T-helper 2 cell treated with Interferon-gamma antibody and Interleukin-4, amounts not matched to agents 5 μg/mL and 100 μg/mL, for 36 hours (primary cell): ENCODE measurements at places on chromosomes 3 and 15.

DNA sequence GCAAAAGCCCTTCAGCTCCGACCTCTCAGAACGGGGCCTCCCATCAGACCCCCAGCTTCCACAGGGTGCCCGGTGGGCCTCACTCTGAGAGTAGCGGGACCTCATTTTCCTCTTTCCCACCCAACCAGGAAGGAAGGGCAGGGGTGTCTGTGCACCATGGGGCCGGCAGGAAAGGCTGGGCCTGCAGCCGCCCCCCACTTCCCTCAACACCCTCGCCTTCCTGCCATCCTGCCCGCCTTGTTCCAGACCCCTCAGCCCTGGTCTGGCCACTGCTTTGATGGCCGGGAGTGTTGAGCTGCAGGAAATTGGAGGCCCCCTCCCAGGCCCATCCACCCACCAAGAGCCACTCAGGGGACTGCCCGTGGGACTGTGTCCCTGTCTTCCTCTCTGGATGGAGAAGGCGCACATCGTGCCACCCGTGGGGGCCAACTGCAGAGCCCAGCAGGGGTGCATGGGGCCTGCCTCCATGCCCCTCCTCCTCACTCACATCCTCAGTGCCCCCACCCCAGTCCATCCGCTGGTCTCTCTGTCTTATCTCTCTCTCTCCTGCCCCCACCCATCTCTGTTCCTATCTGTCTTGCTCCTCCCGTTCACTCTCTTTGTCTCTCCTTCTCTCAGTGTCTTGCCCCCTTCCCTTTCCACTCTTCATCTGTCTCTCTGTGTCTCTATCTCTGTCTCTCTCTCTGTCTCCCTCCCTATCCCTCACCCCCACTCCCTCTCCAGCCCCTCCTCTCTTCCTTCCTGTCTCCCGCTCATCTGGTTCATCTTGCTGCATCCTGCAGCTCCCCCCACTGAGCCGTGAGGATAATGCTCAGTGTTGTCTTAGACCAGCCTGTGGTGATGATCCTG is 1.8 kb upstream of the PLXND1 start:
- DNase-seq = no peak

- DNase-seq = no peak
Observed at GRCh38 chr3:23508464-23508863, 297.3 kb upstream of the UBE2E1 start.

DNA sequence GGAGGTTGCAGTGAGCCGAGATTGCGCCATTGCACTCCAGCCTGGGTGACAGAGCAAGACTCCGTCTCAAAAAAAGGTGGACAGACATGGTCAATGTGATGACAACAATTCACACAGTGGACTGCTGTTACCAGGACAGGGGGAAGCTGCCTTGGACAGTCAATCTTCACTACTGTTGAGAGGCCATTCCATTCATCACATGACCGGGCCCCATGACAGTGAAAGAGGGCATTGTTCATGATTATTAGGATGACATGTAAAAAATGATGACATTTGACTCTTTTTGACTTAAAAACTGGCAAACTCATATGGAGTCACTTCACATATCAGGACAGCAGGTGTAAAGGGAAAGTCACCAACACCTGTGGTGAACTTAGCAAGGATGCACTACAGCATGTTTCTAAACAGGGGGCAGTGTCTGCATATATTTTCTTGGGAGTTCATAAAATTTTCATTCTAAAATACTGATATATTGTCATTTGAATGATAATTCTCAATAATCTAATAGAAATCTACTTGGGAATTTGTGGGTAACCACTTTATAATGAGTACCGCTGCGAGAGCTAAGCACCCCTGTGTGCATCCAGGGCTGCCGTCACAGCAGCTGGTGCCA is 34.2 kb upstream of the LDHAL6B start:
- no peak for DNase-seq

GRCh38 chr3:29451920-29452319 is 171.0 kb downstream of the RBMS3 start:
- DNase-seq = no peak

DNA sequence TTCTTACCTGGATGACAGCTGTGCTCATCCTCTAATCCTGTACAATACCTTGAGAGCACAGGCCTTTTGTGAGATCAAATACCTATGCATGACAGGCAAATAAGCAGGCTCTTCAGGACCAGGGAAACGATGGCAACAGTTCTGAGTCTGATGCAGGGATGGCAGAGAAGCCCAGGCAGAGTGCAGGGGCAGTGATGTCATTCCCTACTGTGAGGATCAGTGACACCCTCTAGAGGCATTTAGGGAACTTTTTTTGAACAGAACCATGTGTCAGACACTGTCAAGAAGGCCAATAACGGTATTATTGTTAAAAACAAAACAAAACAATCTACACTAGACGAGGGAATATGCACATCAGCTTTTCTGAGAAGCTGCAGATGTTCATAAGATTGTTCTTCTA is 314.8 kb upstream of the CTDSPL start:
- DNase-seq = no peak

DNA sequence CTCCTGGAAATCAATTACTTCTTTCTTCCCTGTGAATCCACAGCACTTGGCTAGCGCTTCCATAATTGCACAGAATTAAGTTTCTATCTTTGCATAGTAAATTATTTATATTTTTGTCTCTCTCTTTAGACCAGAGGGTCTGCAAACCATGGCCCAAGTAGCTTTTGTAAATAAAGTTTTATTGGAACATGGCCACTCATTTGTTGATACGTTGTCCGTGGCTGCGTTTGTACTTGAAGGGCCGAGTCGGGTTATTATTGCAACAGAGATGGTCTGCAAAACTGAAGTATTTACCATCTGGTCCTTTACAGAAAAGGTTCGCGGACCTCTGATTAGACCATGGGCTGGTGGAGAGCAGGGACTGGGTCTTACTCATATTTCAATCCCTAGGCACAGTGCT is 102.5 kb downstream of the RPLP1 start:
- DNase-seq = no peak

DNA sequence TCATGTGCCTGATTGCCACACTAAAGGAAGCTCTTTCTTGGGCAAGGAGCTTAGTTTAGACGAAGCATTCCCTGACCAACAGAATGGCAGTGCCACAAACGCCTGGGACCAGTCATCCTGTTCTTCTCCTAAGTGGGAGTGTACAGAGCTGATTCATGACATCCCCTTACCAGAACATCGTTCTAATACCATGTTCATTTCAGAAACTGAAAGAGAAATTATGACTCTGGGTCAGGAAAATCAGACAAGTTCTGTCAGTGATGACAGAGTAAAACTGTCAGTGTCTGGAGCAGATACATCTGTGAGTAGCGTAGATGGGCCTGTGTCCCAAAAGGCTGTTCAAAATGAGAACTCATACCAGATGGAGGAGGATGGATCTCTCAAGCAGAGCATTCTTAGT is 18.4 kb downstream of the SENP5 start:
- peak; percentile 10 for DNase-seq

DNA sequence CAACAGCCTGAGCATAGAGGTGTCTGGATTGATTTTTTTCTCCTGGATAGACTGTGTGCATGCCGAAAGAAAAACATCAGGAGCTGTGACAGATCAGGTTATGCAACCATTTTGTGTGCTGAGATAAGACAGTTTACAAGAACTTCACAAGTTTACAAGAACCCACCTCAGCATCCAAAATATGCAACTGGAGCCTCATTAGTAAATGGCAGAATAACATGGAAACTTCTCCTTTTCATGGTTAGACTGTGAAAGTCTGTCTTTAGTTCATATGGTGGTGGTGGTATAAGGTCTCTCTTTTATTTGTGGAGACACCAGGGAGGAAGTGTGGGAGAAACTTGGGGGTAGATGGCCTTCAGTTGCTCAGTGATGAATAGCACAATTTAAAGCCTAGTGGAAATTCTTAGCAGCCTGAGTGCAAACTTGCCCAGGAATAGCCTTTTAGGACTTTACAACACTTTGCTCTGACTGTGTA is 3.7 kb upstream of the ZNF609 start:
- no peak for DNase-seq

DNA sequence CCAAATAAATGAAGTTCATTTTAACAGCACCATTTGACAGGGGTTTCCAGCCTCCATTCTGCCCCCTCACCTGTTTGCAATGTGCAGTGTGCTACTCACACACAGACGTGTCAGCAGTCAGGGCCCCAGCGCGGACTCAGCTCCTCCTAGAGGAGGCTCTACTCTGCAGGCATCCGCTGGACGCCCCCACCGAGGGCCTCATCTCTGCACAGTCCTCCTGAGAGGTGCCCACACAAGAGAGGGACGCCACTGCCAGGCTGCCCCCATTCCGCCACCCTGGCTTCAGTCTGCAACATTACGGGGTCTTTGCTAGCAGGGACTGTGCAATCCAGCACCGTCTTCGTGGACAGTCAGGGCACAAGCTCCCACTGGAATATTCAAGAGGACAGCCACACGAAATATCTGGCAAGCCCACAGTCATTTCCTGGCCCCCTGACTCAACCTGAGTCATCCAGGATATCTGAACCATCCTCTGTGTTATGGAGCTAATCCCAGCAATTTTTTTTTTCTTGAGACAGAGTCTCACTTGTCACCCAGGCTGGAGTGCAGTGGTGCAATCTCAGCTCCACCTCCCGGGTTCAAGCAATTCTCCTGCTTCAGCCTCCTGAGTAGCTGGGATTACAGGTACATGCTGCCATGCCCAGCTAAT is 255.0 kb downstream of the OCA2 start:
- no peak for DNase-seq

GRCh38 chr15:38682861-38683260 is 118.2 kb upstream of the RASGRP1 start:
- no peak for DNase-seq

GRCh38 chr3:123327956-123328850 is 120.7 kb downstream of the ADCY5 start:
- DNase-seq = no peak

GRCh38 chr15:71337197-71337845 is 222.1 kb downstream of the THSD4 start:
- no peak for DNase-seq

DNA sequence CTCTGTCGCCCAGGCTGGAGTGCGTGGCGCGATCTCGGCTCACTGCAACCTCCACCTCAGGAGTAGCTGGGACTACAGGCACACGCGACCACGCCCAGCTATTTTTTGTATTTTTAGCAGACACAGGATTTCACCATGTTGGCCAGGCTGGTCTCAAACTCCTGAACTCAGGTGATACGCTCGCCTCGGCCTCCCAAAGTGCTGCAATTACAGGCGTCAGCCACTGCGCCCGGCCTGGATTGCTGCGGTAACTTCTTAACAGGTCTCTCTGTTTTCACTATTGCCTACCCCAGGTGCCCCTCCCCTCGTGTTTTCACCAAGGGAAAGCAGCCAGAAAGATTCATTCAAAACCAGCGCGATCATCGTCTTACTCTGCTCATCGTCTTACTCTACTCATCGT is 10.5 kb downstream of the ADAMTS7 start:
- no peak for DNase-seq

GRCh38 chr15:29538044-29538443 is 268.4 kb upstream of the NSMCE3 start:
- DNase-seq = no peak

DNA sequence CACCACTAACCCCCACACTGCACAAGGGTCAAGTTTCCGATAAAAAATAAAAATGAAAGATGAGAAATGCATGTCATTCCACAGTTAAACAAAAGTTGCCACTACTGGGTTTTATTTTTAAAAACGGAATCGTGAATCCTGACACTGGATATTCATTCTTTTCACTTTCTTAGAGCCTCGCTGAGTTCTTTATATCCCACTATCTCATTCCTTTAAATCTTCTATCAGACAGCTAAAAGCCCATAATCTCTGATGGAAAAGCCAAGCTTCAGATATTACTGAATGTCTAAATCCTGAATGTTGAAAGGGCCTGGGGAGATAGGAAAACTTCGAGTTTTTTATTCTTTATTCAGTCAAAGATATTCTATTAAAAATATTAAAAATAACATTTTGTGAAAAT is 11.7 kb downstream of the RIOX2 start:
- no peak for DNase-seq

DNA sequence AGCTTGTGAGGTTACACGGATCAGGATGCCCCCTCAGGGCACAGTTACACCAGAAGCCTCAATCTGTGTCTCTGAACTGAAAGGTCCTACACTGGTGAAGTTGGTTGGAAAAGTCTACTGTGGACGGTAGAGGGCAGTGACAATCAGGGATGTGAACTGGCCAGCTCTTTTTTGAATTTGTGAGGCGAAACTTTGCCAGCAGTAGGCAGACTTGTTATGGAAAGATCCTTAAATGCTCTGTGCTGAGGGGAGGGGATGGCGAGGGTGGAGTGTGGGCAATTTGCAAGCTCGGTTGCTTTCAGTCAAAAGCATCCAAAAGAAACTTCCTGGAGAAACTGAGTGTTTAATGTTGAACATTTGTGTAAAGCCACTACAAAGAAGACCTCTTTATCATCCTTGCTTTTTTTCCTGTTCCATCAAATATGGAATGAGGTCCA is 127.4 kb upstream of the ABHD17C start:
- no peak for DNase-seq

- DNase-seq = no peak
Observed at GRCh38 chr15:73599934-73600333, 33.3 kb downstream of the NPTN start.

DNA sequence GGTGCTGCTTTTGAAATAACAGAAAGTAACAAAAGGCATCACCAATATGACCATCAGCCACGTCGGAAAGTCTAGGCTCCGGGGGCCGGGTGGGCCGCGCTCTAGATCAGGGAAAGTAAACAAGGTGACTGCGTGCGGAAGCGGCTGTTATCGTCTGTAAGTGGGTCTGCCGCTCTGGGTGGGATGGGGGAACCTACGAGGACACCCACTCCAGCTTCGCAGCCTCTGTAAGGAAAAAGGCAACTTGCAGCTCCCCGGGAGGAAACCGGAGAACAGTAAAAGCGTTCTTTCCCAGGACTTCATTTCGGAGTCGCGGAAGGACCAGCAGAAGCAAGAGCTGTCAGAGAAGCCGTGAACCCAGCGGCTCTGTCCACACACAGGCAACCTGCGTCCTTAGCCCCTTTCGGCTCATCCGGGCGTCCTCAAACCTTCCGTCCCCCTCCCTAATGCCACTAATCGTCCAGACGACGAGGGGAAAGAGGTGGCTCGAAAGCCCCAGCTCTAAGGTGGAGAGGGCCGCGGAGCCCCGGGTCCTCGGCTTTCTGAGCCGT is 461 bp downstream of the XRN1 start:
- peak; percentile 42 for DNase-seq

DNA sequence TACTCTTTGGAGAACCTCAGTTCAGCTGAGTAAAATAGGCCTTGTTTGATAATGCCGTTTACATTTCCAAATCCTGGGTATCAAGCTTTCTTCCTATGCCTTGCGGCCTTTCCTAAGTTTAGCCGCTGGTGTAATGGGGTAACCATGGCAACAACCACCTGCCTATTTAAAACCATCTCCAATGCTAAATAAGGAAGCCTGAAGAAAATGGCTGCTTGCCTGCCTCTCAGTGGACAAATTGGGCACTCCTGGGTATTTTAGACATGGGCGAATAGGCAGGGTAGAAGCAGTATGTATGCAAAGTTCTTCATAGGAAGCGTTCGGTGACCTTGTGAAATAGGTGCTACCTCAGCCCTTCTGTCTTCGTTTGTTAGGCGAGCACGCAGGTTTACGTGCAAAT is 122.7 kb downstream of the DGKG start:
- DNase-seq = no peak
